ENCODE measurements at places on chromosomes 7 and 10. TPM values are rescaled to one million over a fixed set of nuclear protein-coding genes. Genes with fewer than 3 reads are reported as not detected.

DNA sequence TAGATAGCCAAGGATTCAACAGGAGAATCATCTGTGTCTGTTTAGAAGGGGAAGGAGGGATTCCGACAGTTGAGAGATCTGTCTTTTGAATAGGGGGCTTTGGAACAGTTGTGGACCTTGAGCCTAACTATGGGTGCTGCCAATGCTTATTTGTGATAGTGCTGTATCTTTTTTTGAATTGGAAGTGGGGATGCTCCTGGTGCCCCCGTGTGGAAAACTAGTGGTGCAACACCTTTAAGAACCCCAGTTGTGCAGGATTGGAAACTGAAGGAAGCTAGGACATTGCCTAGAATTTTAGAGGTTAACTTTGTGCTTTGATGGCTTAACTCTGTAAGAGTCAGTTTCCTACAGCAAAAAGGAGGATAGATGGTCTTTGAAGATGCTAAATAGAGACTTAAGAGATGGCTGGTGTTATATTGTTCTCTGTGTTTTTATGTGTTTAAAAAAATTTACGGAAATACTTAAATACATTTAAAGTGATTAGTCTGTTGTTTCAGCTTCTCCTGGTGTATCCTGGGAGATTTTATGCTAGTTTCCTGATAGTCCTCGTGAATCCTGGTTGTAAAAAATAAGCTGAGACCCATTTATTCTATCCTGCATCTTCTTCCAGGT lies 69.3 kb downstream of the AP3M1 start:
- no peak for DNase-seq

- no peak for DNase-seq
These were observed 222.0 kb downstream of the SH2D4B start for GRCh38 chr10:80759693-80760092.

GRCh38 chr7:114533131-114533530 lies 118.5 kb downstream of the FOXP2 start:
- DNase-seq = no peak

Gene VPS26A
- total RNA-seq = 44.4 TPM

Gene OIT3
- total RNA-seq = 0.07 TPM

Gene NANOS1
- 0.11 TPM for total RNA-seq

Gene KDM7A
- 5.3 TPM for total RNA-seq
